ENCODE measurements at places on chromosomes 12 and 14.

DNA sequence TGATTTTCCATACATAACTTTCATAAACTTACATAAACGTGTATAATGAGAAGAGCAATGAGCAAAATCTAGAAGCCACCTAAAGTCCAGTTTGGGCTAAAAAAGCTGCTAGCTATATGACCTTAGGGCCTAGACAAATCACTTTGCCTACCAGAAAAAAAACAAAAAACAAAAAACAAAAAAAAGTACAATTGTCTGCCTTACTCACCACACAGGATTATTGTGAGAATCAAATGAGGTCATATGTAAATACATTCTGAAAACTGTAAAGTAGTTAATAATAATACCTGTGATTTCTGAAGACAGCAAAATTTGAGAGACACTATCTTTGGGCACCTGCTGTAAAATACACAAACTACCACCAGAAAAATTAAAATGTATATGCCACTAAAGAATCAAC lies 4.2 kb downstream of the ATP2B1 start:
- no peak for DNase-seq

DNA sequence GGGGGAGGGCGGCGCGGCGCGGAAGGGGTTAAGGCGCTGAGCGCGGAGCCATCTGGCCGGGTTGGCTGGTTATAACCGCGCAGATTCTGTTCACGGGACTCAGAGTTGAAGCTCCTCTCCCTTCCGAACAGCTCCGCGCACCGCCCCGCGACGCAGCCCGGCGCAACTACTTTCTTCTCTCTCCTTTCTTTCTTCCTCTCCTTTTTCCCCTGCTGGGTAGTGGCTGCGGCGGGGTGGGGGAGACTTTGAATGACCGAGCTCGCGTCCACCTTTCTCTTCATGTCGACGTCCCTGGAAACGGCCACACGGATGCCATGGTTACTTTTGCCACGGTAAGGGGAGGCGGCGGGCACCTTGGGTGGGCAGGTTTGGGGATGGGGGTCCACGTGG lies at the start of gene NTF3:
NTF3 (plus strand) TSS at position 98 of the 390 bp plus-strand sequence; CDS start at position 315, 217 bp downstream.
- DNase-seq = no peak

DNA sequence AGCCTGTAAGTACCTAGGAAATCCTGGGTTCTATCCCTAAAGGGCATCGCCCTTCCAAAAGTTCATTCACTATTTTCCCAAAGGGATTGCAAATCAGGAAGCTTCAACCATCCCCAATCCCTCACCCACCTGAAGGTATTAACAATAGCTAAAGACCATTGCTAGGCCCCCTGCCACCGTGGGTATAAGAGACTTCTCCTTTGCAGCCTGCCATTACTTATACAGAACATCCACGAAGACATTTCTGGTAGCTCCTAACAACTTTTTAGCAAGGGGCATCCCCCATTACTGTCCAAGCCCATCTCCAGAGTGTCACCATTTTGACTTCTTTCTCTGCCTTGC lies 384 bp upstream of the SMUG1 start:
- DNase-seq = no peak

GRCh38 chr12:31737763-31738162 lies 8.9 kb upstream of the AMN1 start:
- no peak for DNase-seq

DNA sequence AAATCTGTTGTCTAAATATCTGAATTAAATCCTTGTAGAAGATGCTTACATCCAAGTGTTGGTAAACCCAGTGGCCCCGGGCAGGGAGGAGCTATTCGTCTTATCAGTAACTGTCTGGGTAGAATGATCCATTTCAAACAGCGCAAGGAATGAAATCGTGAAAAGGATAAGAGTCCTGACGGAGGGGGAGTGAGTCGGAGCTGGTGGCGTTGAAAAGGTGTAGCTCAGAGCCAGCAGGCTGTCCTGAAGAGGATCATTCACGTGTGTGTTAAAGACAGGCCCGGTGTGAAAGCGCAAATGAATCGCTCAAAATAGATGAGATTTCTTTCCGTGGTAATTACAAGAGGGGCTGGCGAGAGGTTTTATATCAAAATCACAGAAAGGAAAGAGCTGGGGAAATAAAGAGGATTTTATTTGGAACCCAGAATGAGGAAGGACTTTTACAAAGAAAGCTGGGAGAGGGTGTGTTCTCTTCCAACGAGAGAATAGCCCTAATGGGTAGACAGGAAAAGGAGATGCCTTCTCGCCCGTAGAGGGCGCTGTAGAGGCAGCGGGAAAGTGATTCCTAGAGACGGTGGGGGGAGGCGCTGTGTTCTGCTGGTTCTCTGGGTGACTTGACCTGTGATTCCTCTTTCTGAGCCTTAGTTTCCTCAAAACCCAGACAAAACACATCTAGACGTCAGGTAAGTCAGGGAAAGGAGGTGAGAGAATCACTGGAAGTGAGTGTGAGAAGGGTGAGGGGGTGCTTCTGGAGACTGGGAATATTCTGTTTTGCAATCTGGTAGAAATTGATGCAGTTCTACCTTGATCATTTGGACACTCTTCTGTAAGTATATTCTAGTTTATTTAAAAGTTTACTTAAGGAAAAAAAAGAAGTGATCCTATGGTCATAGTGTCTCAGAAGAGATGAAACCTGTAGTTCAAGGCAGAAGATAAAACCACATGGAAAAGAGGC lies 39.3 kb downstream of the SRRM4 start:
- no peak for DNase-seq

DNA sequence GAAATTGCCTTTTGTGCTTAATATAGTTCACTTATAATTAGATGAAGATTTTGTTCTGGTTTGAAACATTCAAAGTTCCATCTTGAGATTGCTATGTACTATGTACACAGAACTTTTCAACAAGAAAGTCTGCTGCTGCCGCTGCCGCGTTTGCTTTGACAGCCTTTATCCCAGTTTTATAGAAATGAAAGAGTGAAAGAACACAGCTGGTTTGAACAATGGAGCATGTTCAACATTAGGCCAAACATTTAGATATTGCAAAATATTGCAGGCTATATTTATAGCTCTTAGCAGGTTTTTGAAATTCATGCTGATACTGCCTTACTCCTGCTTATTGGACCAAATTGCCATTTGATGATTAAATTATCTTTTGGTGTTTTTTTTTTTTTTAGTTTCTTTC lies 299.8 kb upstream of the PRKD1 start:
- no peak for DNase-seq

- peak; percentile 8 for DNase-seq
These were observed 14.3 kb downstream of the MCRS1 start for GRCh38 chr12:49553512-49554088.

- DNase-seq = no peak
These were observed 27.1 kb upstream of the CLMN start for GRCh38 chr14:95346820-95347219.

- DNase-seq = no peak
These were observed 13.8 kb upstream of the SLC38A2 start for GRCh38 chr12:46386360-46386867.

DNA sequence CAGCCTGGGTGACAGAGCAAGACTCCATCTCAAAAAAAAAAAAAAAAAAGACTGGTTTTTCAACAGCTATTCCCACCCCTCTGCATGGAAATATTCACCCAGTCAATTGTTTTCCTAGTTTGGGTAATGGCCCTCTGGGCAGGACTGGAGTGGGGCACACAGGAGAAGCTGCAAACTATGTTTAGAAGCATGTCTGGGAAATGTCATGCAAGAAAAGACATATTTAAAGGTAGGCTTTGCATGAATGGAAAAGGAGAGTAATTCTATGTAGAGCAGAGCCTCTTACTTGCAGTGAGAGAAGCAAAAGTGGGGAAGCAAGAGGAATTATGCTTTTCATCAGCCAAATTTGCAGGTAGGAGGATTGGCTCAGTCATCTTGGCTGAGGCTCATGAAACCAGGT lies 276.5 kb upstream of the PLEKHG7 start:
- no peak for DNase-seq

- DNase-seq = peak; percentile 51
These were observed 10.3 kb upstream of the ERP27 start for GRCh38 chr12:14948672-14949071.

DNA sequence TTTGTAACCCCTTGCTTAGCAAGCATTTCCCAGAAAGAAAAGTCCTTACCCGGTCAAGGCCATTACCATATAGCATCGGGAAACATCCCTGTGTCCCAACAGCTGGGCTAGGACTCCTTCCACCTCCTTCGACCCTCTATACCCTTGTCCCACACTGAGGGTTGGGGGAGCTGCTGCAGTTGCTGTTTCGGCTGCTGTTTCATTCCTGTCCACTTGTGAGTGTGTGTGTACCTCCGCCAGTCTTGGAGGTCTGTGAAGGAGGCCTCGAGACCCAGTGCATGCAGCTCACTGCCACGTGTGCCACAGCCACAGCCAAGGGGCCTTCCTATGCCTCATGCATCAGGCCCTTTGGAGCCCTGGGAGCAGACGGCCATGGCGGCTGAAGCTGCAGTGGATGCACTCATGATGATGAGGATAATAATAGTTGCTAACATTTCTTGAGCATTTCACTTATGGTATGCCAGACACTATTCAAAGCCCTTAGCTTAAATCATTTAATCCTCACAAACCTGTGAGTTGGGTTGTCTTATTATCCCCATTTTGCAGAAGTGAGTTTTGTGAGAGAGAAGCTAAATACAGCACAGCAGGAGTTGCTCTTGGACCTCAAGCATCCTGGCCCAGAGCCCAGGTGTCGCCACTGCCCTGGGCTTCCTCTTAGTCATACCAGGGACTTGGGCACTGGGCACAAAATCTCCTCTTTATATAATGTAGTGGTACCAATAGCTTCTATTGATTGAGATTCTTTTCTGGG lies 156.5 kb downstream of the PRKCH start:
- DNase-seq = no peak

DNA sequence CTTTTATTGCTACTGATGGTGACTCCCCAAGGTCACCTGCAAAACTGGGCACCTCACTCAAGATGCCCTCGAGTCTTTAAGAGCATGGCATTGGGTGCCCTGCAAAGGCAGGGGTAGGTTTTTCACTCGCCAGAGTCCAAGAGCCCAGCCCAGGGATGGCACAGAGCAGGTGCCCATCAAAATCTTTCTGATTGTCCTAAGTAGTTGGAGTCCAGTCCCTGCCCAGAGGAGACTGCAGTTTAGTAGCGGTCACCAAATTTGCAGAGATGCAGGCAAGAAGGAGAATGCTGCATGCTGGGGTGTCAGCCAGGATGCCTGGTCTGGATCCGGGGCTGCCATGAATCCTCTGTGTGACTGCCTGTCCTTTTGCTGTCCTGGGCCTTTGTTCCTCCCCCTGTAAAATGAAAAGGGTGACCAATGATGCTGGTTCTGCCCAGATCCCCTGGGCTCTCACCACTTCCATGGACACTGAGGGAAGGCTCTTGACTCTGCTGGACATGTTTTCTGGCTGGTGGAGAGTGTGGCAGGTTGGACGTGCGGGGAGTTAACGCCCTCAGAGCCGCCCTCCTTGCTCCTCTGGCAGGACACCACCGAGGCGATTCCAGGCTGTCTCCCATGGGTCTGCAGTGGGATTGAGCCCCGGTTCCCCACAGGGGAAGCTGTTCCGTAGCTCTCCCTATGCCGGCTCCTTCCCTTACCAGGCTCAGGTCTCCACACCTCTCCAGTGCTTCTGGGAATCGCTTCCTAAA lies 41.3 kb downstream of the DLK1 start:
- no peak for DNase-seq

- DNase-seq = no peak
These were observed 102.5 kb downstream of the SPTSSA start for GRCh38 chr14:34359420-34360117.

DNA sequence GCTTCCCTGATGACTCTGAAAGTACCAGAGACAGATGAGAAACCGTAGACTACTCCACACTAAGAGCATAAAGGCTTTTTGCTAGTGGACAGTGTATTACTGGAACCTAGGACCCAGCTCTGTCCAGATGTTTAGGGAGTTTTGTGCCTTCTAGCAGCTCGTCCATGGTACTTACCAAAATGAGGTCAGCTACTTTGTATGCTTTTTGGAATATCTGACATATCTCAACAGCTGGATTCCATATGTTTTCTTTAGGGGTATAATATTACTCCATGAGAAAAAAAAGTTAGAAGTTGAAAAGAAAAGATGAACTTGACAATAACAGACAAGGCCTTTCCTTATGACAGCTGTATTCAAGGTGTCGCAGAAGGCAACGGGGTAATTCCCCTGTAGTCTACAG lies 32.1 kb upstream of the FRMD6 start:
- DNase-seq = no peak

- peak; percentile 57 for DNase-seq
These were observed at the start of gene TXNRD1 for GRCh38 chr12:104215638-104216297. Gene TXNRD1 (plus strand): TSS chr12:104215779. CDS start chr12:104215803, 24 bp downstream.

DNA sequence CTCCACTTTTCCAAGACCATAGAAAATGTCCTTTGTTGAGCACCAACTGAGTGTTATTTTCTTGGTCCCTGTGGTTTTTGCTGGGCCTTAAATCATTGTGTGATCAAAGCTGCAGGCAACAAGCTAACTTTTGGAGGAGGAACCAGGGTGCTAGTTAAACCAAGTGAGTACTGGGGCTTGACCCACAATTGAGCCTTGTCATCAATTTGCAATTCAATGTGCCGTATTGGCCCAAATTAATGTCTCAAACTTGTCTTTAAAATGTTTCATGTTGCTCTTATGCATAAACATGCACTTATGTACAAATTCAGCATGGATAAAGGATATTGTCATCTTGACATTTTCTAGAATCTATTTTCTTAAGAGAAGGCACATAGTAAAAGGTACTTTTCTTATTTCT lies 62.3 kb downstream of the DAD1 start:
- DNase-seq = no peak

DNA sequence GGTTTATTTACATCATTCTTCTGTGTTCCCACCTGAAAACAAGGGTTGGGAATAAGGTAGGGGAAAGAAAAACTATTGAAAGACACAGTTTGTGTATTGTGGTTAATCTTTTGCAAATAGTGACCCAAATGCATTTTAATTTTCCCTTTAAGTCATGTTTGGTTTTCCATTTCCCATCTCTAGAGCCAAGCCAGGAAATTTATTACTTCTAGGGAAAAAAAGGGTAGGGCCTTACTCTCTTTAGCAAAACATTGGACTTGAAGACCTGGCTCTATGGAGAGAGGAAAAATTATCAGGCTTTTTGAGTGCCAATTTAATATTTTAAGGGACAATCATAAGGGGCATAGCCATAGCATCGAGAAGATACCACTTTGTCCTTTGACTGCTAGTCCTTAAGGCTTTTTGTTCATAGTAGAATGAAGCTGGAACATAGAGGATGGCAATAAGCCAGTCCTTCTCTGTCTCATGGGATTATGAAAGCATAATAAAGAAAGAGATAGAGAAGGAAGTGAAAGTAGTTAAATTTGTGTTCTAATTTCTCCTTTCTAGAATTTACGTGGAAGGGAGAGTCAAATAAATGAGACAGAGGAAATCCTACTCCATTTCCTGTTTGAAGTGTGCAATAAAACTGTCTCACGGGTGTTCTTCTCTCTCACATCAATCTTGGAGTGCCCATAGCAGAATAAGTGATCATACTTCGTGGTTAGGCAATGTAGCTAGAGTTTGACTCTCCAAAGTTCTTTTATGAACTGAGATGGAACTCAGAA lies 50.9 kb upstream of the PPFIA2 start:
- DNase-seq = no peak

All from stimulated activated naive CD4-positive, alpha-beta T cell (primary cell).